ENCODE measurements at places on chromosomes 13 and 19.

- DNase-seq, result no peak
Measured at GRCh38 chr13:96428911-96429310, 339.0 kb downstream of the HS6ST3 start.

DNA sequence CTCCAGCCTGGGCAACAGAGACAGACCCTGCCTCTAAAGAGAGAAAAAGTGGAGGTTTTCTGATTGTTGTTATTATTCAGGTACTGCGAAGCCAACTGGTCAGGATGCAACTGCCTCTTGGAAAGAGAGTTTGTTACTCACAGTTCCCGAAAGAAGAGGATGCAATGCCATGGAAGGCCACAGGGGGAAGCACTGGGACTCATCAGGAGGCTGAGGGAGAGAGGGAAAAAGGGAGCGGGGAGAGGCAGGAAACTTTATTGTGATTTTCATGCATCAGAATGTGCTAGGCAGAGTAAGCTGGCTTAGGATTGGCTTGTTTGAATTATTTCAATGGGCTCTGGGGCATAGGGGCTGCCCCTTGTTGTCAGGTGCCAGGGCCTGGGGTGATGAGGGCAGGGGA is 27.6 kb downstream of the MYO9B start:
- DNase-seq, result no peak

DNA sequence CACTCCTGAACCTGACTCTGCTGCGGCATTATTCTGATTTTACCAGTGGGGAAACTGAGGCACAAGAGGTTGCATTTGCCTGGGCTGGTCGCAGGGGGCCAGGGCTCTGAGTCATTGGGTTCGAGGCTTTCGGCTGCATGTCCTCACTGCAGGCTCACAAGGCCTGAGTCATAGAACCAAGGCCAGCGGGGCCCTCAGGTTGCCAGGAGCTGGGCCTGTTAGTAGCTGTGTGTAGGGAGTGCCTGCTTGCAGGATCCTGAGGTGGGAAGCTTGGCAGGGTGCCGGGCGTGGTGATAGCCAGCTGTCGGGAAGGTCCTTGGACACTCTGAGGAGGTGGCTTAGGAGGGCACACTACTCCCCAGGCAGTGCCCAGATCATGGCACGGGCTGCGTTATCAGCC is 21.6 kb upstream of the F2RL3 start:
- no peak for DNase-seq

DNA sequence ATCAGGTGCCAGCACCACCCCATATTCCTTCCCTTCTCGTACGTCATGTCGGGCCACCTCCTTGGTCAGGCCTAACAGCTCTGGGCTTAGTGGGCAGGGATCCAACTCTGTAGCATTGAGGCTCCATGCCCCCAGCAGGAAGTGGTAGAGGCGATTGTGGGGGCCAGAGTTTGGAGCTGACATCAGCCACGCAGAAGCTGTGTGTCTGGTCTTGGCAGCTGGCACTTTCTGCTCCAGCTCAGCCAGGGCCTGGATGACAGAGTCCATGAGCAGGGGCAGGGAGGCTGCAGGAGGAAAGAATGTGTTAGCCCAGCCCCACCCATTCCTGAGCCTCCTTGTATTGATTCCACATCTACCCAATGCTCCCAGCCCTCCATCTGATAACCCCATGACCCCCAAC is 3.0 kb downstream of the PGLYRP2 start:
- no peak for DNase-seq

DNA sequence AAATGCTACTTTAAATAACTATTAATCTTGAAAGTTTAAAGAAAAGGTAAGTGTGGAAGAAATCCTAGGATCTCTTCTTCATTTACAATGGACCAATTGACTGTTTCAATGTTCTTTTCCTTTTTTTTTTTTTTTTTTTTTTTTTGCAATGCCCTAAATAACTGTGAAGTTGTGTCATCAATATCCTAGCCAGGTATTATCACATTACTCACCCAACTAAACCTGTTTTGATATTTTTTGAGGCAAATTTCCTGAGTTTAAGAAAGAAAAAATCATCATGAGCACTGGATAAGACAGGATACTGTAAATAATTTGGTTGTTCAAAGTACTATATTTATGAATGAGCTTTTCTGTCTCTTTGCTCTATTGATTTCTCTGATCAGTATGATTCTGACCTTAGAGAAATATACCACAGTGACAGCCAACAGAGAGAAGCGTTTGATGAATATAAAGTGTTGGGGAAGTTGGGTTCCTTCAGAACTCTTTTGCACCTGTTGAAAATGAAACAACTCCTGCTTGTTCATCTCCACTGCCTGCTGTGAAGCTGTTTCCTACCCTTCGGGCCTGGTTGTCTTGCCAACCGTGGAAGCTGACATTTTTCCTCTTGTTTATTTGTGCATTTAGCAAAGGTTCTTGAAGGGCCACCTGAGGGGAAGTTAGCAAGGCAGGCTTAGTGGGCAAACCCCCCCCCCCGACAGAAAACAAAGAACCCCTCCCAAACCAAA is 1220.5 kb upstream of the SLC10A2 start:
- DNase-seq, result no peak

DNA sequence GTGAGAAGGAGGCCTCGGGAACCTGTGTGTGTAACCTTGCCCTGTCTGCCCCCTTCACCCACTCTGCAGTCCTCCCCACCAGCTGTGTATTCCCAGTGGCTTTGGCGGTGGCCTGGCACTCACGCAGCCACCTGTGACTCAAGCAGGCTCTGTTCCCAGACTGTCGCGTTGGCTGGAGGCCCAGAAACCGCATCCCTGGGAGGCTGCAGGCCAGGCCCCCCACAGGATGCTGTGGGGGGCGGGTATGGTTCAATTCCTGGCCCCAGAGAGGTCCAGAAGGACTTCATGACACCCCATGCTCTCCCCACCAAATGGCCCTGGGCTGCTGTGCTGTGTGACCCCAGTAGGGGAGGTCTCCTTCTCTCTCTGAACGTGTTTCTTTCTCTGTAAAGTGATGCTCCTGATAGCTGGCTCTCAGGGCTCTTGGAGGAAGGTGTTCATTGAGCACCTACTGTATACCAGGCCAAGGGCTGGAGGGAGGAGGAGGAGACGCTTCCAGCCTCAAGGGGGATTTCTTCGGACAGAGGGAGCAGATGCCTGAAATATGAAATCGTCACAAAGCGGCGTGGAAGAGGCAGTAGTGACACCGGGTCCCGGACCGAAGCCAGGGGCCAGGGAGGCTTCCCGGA is 1.9 kb upstream of the LINGO3 start:
- no peak for DNase-seq

DNA sequence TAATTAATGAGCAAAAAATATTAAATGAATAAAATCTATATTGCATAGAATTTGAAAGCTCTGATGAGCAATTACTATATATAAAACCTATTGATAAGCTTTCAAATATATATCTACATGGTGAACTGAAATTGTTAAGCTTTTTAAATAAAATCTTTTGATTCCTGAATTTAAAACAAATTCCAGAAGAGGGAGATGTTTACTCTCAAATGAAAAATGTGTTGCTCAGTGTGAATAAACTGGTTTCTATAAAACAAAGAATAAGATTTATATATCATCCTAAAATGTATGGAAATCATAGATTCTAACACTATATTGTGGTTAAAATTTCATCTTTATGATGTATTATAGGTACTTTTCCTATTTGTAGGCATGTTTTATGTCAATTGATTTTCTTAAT is 171.5 kb upstream of the SLITRK6 start:
- no peak for DNase-seq

GRCh38 chr13:43935878-43936277 is 56.2 kb downstream of the LACC1 start:
- DNase-seq, result no peak

- no peak for DNase-seq
Measured at GRCh38 chr19:18774782-18775444, 16.2 kb downstream of the COMP start.

DNA sequence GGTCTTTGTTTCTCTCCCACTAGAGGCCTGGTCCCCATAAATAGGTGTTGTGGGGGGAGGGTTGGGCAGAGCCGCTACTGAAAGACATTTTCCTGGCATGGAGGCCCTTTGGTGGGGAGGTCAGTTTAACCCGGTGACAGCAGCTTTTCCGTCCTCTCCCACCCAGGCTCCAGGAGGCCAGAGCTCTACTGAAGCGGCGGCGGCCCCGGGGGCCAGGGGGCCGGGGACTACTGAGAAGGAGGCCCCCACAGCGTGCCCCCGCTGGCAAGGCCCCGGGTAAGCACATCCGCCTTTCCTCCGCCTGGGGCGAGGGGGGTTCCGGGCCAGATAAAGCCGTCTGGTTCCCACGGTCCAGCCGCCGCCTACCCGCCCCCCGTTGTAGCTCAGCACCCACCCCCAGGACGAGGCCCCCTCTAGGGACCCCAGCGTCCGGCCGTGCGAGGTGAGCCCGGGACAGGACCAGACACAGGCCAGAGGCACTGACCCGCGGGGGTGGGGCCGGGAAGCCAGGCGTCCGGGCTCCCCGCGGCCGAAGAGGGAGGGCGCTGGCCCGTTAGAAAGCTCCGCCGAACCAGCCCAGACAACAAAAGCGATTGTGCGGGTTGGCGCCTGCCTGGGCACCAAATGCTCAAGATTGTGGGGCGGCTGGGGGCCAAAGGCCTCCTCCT is 1.1 kb upstream of the LTBP4 start:
- DNase-seq, result no peak

- no peak for DNase-seq
Measured at GRCh38 chr13:75137911-75138571, 343.9 kb downstream of the TBC1D4 start.

DNA sequence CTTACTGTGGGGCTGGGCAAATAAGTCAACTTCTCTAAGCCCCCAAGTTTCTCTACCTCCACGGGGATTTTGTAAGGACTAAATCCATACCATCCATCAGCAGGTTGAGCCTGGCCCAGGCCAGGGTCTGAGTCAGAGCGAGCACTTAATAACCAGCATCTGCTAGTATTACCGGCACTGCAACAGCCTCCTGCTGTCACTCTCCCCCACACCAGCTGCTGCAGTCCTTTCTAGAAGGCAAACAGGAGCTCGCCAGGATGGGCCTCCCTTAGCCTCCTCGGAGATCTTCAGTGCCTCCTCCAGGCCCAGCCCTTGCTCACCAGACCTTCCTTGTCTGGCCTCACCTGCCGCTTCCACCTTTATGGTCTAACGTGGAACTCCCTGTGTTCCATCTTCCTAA is 3.2 kb downstream of the NAPA start:
- no peak for DNase-seq

DNA sequence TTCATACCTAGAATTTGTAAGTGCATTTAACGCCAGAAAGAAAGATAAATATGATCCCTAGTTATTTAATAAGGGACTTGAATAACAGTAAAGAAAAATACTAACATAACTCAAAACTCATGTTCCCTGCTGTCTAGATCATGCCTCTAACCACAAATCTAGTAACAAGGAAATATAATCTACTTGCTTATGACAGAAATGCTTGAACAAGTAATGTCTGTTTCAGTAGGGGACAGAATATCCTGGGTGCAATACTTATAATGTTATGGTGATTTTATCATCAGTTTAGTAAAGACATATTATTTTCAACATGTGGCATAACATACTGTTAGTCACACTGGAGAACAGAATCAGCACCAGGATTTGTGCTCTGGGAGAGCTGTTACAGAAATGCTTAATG is 861.9 kb upstream of the SLITRK1 start:
- DNase-seq, result no peak

DNA sequence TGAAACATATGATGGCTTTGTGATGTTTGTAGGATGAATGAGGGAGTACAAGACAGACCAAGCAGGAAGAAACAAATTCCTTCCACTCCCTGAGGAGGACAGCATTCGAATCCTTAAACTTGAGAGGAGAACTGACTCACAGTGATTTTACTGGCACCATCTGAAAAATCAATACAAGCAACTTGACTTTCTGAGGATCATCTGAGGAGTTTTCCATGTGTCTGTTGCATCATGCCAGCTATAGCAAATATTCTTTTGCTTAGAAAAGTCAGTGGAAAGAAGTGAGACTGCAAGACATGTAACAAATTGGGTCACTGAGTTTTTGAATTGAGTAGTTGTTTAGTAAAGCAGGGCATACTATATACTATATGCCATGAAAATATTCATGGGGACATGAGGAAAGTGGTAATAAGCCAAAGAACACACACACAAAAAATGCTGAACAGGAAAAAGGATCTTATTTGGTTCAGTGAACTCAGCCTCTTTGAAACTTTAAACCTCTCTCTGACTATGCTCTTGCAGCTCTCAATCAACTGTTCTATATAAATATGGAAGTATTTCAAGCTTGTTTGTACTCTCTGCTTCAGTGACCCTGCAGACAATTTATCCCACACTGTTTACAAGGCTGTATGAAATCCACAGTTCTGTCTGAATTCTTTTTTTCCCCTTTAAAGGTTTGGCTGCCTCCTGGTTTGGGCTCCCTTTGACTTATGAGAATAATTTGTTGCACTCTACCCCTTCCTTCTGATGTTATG is 35.5 kb downstream of the SERTM1 start:
- DNase-seq, result no peak

GRCh38 chr19:4913996-4914735 is 4.9 kb downstream of the UHRF1 start:
- DNase-seq, result no peak

- no peak for DNase-seq
Measured at GRCh38 chr19:28403690-28404089, 809.3 kb downstream of the UQCRFS1 start.

DNA sequence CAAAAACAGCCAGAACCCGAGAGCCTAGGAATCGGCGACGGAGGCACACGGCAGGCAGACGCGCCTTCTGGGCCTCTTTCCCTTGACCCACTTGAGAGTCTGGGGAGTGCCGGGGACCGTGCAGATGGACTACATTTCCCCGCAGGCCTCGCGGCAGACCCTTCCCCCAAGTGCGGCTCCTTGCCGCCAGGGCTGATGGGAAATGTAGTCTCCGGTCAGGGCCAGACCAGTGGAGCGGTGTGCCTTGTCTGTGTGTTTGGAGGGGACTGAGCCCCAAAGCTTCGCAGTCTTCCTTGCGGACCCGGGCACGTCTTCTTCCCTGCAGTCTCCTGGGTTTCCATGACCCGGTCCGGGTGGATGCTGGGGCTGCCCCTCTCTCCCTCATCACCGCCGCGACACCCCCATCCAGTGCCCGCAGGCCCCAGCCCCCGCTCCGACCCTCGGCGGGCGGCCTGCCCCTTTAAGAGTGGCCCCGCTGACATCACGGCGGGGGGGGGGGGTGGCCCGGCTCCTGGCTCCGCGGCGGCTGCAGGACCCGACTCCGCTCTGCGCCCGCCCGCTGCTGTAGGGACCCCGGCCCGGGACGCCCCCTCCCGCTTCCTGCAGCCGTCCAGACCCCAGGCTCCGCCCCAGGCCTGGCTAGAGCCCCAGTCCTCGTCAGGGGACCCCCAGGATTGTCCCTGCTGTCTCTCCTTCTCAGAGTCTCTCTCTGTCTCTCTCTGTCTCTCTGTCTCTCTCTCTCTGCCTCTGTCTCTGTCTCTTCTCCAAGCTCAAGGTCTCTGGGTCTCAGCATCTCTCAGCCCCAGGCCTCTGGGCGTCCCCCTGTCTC is 758 bp upstream of the CACNG7 start:
- no peak for DNase-seq

- no peak for DNase-seq
Measured at GRCh38 chr13:38674208-38674607, 12.7 kb upstream of the FREM2 start.

GRCh38 chr13:78997902-78998629 is 339.1 kb upstream of the OBI1 start:
- no peak for DNase-seq

- DNase-seq, result no peak
Measured at GRCh38 chr19:52492201-52492993, 35.1 kb upstream of the ZNF808 start.

All from vagina (tissue), 2 donors.